ENCODE measurements at places on chromosomes 2 and 18.

- DNase-seq, result no peak
Observed at GRCh38 chr2:5691985-5692529, at the start of gene SOX11. TSS of gene SOX11 (plus strand) at chr2:5692384. CDS start at chr2:5692722, 338 bp downstream.

DNA sequence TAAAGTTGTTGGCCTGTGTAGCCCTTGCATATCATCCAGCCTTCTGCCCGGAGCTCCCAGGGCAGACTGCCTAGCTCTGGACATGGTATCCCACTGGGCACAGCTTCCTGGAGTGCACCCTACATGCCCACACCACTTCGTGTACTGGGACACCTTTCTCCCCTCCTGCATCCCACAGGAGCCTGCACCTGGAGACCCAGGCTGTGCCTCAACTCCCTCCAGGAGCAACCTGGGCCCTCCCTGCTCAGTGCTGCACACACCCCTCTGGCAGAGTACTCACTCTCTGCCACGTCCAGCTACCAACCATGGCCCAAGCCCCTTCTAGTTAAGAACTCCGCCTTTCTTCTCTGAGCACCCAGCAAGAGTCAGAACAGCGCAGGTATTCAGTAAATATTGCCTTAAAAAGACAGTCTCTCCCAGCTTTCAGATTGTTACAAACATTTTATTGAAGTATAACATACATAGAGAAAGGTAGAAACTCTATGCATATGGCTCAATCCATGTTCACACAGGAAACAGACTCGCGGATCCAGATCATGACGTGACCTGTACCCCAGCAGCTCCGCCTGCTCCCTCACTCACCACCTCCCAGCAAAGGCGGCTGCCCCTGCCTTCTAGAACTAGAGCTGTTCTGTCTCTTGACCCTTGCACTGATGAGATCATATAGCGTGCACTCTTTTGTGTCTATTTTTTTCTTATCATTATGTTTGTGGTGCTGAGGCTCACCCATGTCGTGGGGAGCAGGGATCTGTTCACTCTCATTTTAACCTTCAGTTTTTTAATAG, 98.4 kb upstream of the MYCN start:
- no peak for DNase-seq

- peak; percentile 7 for DNase-seq
Observed at GRCh38 chr2:174699993-174700766, 64.1 kb downstream of the CHRNA1 start.

DNA sequence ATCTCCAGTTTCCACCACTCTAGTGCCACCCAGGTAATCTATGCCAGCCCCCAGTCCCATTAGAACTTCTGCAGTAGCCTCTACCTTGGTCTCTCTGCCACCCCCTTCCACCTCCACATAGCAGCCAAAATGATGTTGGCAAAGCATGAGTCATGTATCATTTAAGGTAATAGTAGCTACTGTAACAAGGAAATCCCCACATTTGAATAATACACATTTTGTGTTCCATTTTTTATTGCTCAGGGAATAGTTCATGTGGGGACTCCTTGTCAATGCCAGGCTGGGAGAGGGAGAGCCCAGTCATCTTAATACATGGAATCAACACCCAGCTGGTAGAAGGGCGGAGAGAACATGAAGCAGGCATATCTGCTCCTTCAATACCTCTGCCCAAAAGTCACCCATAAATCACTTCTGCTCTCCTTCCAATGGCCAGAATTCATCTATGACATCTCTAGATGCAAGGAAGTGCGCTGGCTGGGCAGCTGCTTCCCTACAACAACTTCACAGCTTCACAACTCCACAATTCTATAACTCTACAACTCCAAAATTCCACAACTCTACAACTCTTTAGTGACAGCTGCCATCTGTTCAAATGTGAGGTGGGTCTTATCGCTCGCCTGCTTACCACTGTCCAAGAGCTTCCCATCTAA, 70.6 kb upstream of the GLS start:
- no peak for DNase-seq

DNA sequence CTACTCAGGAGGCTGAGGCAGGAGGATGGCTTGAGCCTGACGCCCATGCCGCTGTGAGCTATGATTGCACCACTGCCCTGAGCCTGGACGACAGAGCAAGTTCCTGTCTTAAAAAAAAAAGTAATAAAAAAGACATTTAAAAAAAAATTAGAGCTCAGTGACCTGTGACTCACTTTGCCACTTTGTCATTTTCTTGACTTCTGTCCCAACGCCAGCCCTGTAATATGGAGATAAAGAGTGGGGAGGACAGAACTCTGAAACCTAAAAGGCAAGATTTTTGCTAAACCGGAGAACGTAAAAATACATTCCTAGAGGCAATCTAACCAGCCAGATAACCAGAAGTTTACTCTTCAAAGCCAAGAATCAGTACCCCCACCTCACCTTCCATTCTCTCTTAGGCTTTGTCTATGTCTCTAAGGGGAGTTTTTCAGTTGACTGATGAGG, 49.0 kb downstream of the PRKRA start:
- DNase-seq, result no peak

DNA sequence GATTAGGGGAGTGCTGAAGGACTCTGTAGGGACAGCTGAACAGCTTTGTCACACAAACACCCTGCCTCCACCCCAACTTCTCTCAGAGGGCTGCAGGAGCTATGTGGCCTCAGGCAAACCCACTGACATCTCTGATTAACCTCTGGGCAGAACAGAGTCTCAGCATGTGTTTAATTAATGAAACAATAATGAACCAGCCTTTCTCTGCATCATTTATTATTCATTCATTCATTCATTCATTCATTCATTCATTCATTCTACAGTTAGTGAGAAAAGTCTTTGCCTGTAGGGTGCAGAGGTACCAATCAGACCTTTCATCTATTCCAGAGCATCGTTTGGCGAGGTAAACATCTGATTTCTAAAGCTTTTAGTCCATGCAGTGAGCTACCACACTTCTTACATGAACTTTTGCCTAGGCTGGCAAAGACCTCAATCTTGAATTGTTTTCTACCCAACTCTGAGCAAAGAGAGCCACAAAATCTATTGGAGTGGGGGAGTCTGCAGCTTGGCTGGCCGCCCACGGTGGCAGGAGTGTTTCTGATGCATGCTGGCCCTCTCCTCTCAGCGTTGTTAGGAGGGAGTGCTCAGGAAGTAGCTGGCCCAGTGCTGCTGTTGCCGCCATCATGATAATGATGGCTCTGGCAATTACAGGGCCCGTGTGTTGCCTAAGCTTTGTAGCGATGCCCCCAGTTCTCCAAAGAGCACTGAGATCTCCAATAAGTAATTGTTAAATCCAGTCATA, 198.9 kb downstream of the SMAD7 start:
- DNase-seq, result no peak

DNA sequence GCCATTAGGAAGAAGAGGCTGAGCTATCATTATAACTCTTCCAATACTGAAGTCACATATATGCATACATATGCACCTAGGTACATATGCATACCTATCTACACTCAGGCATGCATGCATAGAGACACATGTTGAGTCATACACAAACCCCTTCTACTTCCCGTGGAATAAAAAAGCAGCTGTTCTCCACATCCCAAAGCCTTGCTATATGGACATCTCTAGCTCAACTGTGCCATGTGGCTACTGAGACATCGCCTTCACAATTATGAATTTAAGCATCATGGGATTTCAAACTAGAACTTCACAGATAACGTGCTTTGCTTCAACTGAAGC, 120.5 kb downstream of the ANKRD44 start:
- DNase-seq, result no peak

GRCh38 chr2:70959851-70960832, 18.3 kb upstream of the ANKRD53 start:
- DNase-seq, result peak; percentile 56

- DNase-seq, result no peak
Observed at GRCh38 chr2:18047213-18047611, 168.7 kb downstream of the KCNS3 start.

- no peak for DNase-seq
Observed at GRCh38 chr2:32484937-32485336, 128.1 kb downstream of the BIRC6 start.

DNA sequence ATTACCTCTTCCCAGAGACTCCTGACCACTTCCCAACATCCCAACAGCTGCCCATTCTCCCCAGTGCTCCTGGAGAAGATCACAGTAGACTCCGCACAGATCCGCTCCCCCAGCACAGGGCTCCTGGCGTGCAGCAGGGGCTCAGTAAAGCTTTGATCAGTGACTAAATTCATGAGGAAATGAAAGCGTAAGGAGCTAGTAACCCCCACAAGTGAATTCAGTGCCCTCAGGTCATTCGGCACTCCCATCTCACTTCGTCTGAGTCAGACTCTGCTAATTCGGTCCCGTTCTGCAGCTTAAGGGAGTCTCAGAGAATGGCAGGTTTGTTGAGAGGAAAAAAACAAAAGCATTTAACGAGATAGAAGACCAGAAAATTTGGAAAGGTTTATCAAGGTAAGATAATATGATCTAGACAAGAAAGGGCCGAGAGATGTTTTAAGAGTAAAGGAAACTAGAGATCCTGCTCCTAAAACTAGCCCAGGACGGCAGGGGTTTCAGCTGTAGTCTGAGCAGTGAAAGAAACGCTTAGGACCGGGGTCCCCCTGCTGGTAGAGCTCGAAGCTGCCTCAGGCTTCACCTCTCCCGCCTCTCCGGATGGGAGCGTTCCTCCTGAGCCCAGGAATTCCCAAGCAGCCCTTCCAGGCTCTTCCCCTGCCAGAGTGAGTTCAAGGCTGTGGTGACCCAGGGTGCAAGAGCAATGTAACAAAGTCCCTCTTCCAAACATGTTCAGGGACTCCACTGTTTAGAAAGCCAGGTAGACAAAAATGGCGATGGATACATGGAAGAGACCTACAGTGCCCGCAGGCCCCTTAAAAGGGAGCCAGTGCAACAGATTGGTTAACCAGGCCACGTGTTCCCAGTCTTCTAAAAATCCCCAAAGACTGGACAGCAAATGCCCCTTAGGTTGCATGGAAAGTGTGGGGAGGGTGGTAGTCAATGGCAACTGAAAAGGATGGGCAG, 127.3 kb downstream of the DNER start:
- DNase-seq, result peak; percentile 78

- no peak for DNase-seq
Observed at GRCh38 chr2:224039080-224039769, at the start of gene SERPINE2. TSS of gene SERPINE2 (minus strand) at chr2:224039286. CDS start at chr2:224001900, 37,386 bp downstream.

DNA sequence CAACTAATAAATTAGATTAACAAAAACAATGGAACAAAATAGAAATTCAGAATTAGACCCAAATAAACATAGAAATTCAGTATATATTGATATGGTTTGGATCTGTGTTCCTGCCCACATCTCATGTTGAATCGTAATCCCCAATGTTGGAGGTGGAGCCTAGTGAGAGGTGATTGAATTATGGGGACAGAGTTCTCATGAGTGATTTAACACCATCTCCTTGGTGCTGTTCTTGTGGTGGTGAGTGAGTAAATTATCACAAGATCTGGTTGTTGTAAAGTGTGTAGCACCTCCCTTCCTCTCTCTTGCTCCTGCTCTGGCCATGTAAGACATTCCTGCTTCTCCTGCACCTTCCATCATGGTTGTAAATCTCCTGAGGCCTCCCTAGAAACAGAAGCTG, 16.6 kb upstream of the B4GALT6 start:
- no peak for DNase-seq

DNA sequence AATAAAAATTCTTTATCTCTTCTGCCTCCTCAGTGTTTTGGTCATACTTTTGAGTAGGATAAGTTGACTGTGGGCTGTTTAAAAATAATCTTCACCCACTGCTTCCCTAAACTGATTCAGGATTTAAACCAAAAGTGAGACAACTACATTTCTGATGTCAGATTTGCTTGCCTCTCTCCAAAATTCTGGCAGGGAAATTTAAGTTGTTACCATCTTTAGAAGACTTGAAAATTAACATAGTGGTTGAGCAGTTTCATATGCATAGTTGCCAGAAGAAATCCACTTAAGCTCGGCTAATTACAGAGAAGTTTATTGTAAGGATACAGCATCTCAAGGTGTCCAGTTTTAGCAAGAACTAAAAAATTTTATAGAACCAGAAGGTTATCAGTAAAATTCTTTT, 57.0 kb downstream of the MAIP1 start:
- no peak for DNase-seq

- no peak for DNase-seq
Observed at GRCh38 chr2:8334866-8335325, 347.0 kb upstream of the ID2 start.

DNA sequence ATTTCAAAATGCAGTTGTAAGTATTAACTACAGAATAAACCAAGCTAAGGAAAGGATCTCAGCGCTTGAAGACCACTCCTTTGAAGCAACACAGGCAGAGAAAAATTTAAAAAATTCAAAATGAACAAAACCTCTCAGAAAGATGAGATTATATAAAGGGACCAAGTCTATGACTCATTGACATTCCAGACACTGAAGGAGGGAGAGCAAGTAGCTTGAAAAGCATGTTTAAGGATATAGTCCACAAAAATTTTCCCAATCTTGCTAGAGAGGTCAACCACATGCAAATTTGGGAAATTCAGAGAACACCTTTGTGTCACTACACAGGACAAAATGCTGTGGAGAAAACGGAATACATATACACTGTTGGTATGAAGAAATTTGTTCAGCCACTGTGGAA, 112.6 kb upstream of the MC4R start:
- no peak for DNase-seq

DNA sequence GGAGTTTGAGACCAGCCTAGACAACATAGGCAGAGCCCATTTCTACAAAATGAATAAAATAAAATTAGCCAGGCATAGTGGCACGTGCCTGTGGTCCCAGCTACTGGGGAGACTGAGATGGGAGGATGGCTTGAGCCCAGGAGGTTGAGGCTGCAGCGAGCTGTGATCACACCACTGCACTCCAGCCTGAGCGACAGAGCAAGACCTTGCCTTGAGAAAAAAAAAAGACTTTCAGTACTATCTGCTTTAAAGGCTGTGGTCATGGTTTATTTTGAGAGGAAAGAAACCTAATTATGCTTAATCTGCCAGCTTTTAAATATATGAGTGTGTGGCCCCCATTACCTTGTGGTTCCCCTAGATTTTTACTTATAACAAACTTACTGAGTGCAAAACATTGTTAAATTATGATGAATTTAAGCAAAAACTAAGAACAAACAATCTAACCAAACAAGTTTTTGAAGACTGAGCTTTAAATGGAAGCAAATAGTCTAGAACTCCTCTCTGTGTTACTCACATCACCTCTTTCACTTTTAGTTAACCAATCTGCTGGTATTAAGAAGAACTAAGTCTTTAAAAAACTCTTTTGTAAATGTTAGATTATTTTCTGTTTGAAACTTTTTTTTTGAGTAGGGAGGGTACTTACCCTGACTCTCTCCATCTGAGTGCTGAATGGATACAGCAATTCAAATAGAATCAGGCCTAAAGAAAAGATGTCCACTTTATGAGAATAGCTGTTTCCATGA, 65.4 kb downstream of the EIF2AK3 start:
- no peak for DNase-seq

DNA sequence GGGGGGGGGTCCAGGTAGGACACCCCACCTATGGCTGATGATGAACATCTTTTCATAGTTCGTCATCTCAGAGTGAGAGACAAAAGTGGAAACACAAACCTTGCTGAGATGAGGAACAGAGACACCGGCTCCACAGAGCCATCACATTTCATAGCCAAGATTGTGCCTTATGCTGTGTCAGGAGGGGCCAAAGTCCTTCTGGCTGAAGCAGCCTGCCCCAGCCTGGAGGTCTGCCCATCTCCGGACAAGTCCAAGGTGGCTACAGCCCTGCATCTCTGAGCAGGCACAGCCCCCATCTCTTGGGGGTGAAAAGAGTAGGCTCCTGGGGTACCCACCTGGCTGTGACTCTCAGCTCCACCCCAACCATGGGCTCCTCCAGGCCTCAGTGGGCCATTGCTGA, 70.3 kb downstream of the ZBTB7C start:
- DNase-seq, result no peak

- DNase-seq, result no peak
Observed at GRCh38 chr2:19359456-19359855, 1.0 kb upstream of the OSR1 start.

GRCh38 chr2:221973502-221973901, 325.3 kb downstream of the PAX3 start:
- DNase-seq, result no peak

GRCh38 chr2:241289597-241289996, 25.9 kb downstream of the HDLBP start:
- DNase-seq, result no peak
